ENCODE measurements at places on chromosomes 12 and 14.

DNA sequence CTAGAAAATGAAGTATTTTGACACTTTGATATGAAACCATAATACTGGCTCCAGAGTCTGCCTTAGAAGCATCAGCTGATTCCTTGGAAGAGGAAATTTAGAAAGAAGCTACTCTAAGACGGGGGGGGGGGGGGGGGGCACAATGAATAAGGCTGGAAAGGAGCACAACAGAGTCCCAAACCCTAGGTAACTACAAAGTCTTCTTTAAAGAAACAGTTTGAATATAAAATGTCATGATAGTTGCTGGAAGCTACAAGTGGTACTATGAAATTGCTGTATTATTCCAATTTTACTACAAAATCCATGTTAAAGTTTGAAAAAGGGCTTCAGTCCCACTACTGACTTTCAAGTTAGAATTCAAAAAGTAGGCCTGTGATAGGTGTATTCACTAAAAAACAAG is 31.6 kb downstream of the CDK17 start:
- DNase-seq, result no peak

- no peak for DNase-seq
Observed at GRCh38 chr12:64797156-64797555, 27.3 kb upstream of the TBC1D30 start.

DNA sequence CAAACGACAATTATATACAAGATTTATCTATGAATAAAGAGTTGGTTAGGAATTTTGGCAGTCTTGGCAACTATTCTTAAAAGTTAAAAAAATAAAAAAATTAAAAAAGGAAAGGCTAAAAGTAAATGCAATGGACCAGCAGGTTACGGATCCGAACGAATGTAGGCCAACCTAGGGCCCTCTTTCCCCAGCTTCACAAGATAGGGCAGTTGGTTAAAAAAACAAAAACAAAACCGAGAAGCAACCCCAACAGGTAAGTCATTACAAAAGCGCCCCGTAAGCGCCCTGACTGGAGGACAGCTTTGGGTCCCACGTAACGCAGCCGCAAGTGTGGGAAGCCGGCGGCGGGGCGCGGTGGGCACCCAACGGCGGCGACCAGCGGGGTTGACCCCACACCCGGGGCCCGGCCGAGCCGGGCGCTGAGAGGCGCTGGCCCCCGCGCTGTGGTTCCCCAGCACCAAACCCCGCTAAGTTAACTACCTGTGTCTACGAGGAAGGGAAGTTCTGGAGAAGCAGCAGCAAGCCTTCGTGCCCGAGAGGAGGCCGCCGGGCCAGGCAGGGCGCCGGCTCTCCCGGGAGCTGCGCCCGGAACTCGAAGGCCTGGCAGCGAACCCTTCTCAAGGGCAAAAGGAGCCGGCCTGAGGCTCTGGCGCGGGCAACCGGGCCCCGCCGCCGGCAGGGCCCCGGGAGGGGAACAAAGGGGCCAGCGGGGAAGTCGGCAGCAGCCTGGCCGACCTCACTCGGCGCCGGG is 882 bp downstream of the HECTD1 start:
- DNase-seq, result peak; percentile 21

DNA sequence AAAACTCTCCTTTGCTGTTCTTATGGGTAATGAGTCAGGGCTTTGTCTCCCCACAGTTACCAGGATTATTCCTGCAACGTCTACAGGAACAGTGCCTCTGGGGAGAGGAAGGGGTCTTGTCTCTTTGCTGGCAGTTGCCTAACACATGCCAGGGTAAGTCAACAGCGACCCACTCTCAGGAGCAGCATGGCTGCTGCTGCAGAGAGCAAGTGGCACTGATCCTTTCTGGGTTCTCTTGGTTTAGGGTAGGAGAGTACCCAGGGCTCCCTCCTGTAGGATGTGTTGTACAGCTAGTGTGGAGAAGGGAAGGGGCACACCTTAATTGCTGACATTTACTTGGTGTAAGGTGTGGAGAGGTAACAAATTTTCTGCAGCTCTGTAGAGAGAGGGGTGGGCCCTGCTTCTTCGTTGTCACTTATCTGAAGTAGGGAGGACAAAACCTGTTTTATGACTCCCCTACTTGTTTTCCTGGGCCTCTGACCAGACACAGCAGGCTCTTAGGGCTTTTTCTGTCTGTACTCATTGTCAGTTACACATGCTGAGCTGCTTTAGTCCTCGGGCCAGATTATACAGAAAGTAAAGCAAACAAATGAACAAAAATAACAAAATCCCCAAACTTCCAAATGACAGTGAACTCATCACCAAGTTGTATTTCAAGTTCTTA is 168.2 kb downstream of the ACSS3 start:
- no peak for DNase-seq

DNA sequence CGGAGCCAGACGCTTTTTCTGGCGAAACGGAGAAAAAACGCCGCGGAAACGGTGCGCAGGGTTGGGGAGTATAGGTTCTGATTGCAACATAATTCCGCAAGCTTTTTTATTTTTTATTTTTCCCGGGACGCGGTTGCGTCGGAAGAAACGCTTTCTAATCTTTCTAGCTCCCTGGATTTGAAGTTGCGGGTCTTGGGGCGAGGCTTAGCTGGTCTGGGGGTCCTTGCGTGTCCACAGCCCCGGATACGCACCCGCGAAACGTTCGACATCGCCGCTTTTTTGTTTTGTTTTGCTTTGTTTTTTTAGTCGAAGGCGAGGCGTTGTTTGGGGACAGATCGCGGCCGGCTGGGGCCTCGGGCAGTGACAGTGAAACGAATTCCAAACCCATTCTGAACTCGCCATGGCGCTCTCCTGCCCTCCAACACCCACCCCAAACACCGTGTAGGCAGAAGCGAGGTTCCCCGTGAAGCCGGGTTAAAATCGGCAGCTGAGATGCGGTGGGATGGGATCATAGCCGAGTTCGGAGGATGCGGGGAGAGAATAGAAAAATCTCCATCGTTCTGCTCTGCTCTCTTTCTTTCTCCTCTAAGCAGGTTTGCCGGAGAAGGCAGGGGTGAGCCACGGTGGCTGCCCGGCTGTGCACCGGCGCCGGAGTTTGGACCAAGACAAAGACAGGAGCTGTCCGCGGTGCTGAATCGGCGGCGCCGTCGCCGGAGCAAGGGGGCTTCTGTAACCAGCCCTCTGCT is 8.1 kb upstream of the LHX5 start:
- no peak for DNase-seq

- DNase-seq, result no peak
Observed at GRCh38 chr14:54936816-54937215, 34.2 kb upstream of the GCH1 start.

DNA sequence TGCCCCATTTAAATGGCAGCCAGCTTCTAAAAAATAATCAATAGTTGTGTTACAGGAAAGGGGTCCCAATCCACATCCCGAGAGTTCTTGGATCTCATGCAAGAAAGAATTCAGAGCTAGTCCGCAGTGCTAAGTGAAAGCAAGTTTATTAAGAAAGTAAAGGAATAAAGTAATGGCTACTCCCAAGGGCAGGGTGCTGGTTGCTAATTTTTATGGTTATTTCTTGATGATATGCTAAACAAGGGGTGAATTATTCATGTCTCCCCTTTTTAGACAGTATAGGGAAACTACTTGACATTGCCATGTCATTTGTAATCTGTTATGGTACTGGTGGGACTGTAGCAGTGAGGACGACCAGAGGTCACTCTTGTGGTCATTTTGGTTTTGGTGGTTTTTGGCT is 591.3 kb downstream of the LRFN5 start:
- no peak for DNase-seq

- peak; percentile 55 for DNase-seq
Observed at GRCh38 chr14:54420478-54421142, 20.6 kb downstream of the CNIH1 start.

- no peak for DNase-seq
Observed at GRCh38 chr12:77697126-77697525, 133.6 kb upstream of the NAV3 start.

DNA sequence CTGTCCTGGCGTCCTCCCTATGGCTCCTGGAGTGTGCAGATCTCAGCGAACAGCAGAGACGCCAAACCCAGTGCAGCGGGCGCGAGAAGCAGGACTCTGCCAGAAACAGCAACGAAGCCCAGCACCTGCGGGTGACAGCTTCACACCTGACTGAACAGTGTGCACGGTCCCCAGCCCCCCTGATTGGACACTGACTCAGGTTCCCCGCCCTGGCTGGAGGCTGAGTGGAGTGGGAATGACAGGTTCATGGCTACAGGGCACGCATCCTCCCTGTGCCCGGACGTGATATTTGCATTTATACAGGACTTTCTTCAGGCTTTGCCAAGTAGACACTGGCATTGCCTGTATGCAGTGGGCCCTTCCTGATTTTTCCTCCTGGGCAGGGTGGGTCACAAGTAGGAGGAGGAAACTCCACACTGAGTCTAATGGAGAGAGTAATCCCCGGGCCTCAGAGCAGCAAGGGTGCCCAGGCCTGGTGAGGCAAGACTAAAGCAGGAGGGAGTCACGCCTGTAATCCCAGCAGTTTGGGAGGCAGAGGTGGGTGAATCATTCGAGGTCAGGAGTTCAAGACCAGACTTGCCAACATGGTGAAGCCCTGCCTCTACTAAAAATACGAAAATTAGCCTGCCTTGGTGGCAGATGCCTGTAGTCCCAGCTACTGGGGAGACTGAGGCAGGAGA is 71.6 kb downstream of the ASCL4 start:
- DNase-seq, result no peak

DNA sequence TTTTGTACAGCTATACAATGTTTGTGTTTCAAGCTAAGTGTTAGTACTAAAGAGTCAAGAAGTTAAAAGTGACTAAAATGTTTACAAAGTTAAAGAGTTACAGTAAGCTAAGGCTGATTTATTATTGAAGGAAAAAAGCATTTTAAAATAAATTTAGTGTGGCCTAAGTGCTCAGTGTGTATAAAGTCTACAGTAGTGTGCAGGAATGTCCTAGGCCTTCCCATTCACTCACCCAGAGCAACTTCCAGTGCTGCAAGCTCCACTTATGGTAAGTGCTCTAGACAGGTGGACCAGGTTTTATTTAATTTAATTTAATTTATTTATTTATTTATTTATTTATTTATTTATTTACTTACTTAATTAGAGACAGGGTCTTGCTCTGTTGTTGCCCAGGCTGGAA is 19.6 kb downstream of the DLK1 start:
- no peak for DNase-seq
